Mammary epithelial cell (primary cell): ENCODE measurements at places on chromosomes 13 and 19.

- no peak for DNase-seq
These were observed 34.5 kb upstream of the MRI1 start for GRCh38 chr19:13729859-13730258.

GRCh38 chr13:78610381-78610883 lies 7.1 kb upstream of the POU4F1 start:
- no peak for DNase-seq

DNA sequence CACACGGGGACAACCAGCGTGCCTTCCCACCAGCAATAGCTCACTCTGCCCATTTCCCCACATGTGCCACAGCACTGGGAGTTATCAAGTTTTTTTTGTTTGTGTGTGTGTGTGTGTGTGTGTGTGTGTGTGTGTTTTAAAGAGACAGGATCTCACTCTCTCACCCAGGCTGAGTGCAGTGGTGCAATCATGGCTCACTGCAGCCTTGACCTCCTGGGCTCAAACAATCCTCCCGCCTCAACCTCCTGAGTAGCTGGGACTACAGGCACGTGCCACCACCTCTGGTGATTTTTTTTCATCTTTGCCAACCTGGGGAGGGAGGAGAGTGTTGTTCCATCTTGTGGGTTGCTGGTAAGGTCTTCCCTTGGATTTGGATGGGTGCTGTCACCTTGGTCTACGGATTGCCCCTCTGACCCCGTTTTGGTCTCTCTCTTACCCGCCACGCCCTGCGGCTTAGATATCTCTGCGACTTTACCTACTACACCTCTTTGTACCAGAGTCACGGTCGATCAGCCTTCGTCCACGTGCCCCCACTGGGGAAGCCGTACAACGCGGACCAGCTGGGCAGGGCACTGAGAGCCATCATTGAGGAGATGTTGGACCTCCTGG lies 22.6 kb downstream of the PGPEP1 start:
- no peak for DNase-seq

DNA sequence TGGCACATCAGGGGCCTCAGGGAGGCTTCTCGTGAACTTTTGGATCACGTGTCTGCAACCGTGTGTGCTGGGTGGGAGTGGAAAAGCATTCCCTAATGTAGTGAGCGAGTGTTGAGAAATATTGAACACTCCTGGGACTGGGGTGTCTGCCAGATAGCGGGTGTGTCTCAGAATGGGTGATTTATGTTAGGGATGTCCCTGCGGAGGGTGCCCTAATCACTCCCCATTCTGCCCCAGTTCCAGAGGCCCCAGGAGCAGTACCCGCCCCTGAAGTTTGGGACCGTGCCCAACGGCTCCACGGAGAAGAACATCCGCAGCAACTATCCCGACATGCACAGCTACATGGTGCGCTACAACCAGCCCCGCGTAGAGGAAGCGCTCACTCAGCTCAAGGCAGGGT lies 24.2 kb upstream of the GRWD1 start:
- no peak for DNase-seq

GRCh38 chr13:75145927-75146326 lies 336.0 kb downstream of the TBC1D4 start:
- no peak for DNase-seq

GRCh38 chr19:30420881-30421280 lies 48.7 kb downstream of the ZNF536 start:
- no peak for DNase-seq

- DNase-seq: no peak
These were observed 12.1 kb downstream of the TMPRSS9 start for GRCh38 chr19:2372076-2372612.

DNA sequence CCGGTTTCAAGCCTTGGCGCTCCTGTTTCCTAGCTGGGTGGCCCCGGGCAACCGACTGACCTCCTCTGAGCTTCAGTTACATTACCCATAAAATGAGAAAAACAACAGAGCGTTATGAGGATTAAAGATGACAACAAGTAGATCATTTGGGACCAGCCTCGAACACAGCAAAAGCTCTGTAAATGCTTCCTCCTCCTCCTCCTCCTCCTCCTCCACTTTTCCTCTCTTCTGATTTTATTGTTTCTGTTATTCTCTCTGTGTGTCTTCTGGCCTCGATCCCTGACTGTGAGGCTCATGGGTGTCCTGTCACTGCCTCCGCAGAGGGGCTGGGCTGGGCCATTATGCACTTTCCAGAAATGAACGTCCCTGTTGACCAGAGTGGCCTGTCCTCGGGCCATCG lies 176.2 kb downstream of the URI1 start:
- no peak for DNase-seq

- no peak for DNase-seq
These were observed 10.5 kb downstream of the NECTIN2 start for GRCh38 chr19:44856421-44857083.

- DNase-seq: no peak
These were observed 131.0 kb downstream of the RNF17 start for GRCh38 chr13:24894972-24895300.

- no peak for DNase-seq
These were observed 44.7 kb downstream of the COL4A2 start for GRCh38 chr13:110351636-110352420.

DNA sequence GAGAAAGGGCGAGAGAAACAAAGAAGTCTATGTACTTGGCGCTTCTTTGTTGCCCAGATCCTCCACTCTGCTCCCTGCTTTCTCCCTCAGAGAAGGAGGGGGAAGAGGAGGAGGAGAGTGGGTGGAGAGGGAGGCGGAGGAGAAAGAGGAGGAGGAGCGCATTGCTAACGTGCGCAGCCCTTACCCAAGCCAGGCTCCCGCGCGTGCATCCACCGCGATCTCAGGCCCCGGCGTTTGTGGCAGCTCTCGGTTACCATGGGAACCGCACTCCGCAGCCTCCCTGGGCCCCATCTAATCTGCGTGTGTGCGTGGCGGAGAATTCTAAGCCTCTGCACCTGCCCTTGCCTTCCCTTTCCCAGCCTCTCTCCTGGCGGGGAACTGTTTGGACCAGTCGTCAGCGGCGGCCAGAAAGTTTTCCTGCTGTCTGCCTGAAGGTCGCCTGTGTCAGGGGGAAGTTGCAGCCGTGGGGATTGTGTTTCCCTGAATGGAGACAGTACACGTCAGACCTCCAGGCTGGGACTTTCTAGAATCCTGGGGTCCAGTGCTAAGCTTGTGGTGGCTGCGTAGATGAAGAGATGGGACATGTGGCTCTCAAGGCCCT lies at the start of gene ERICH6B:
Gene ERICH6B, minus strand, starts transcription at position 239 of the 601 bp plus-strand sequence. CDS start 18,734 bp downstream, outside the sequence.
- DNase-seq: no peak

- DNase-seq: no peak
These were observed 11.9 kb upstream of the GPR12 start for GRCh38 chr13:26772531-26772930.

DNA sequence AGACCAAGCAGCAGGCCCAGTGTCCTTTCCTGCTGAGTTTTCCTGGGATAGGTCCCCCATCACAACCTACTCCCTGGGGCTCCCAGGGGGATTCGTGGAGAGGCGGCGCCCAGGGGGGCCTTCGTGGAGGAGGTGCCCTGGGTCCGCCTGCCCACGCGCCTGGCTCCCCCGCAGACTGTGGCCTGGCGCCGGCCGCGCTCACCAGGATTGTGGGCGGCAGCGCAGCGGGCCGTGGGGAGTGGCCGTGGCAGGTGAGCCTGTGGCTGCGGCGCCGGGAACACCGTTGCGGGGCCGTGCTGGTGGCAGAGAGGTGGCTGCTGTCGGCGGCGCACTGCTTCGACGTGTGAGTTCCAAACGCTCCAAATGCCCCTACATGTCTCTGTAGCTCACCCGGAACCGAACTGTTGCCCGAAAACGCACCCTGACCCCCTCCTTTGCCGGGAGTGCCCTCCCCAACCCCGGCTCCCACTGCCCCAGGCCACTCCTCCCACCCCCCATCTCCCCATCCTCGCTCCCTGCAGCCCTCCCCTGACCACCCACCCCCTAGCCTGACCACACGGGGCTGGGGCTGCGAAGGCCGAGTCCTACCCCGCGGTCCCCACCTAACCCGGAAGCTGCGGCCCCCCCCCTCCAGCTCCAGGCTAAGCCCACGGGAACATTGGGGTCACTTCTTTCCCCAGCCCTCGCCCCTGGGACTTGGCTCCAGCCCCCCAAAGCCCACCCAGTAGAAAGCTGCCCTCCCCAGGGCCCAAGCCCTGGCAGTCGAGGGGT lies 3.3 kb downstream of the TIMM13 start:
- DNase-seq: no peak

GRCh38 chr13:99731747-99732146 lies 230.5 kb downstream of the TM9SF2 start:
- no peak for DNase-seq

- DNase-seq: no peak
These were observed 39.5 kb upstream of the HOMER3 start for GRCh38 chr19:18980432-18981020.

DNA sequence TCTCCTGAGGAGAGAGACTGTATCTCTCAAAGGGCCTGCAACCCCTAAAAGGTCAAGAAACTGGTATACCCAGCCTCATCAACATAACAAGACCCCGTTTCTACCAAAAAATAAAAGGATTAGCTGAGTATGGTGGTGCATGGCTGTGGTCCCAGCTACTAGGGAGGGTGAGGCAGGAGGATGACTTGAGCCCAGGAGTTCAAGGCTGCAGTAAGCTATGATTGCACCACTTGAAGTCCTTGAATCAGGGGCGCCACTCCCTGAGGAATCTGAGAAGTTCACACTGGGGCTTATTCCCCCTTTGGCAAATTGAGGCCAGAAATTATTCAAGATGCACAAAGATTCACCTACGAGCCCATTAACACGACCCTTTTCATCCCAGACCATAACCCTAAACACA lies 83.0 kb downstream of the TSHZ3 start:
- no peak for DNase-seq

DNA sequence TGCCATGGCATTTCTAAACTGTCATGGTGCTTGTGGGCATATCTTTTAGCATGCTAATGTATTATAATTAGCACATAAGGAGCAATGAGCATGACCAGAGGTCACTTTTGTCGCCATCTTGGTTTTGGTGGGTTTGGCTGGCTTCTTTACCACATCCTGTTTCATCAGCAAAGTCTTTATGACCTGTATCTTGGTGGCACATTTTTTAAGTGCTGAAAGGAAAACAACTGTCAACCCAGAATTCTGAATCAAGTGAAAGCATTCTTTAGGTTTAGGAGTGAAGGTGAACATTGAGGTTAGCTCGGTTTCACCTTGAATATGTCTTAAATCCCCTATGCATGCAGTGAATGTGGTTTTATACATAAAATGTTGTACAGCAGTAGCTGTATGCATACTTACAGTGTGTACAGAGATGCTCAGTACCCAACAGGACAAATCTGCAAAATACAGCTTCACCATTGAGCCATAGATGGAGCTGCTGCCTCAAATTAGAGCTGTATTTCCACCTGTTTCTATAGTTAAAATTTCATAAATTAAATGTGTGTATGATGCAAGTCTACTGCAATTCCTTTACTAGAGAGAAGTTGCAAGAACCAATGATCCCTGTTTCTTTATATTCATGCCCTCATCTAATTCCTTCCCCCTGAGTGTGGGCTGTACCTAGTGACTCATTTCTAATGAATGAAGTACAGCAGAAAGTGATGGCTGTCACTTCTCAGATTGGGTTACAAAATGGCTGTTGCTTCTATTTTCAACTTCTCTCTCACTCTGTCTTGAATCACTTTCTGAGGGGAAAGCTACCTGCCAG lies 25.2 kb upstream of the IGSF23 start:
- DNase-seq: peak; percentile 74
